ENCODE measurements at places on chromosomes 3 and 15.

DNA sequence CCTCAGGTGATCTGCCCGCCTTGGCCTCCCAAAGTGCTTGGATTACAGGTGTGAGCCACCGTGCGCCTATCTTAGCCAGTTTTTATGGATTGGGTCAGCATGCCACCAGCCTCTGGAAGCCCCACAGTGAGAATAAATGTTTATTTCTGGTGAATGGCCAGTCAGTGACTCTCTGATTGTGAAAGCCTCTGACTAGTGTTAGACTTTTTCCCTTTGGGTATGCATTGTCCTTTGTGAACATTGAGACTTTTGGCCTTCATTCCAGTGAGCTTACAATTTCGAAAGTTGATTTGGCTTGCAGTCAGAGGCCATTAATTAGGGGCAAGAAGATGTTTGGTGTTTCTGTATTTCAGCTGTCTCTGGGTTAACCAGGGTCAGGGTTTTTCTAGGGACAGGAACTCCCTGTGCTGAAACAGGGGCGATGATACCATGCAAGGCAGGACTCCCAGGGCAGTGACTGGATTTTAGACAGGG is 274.5 kb upstream of the C2CD4B start:
- DNase-seq = no peak

DNA sequence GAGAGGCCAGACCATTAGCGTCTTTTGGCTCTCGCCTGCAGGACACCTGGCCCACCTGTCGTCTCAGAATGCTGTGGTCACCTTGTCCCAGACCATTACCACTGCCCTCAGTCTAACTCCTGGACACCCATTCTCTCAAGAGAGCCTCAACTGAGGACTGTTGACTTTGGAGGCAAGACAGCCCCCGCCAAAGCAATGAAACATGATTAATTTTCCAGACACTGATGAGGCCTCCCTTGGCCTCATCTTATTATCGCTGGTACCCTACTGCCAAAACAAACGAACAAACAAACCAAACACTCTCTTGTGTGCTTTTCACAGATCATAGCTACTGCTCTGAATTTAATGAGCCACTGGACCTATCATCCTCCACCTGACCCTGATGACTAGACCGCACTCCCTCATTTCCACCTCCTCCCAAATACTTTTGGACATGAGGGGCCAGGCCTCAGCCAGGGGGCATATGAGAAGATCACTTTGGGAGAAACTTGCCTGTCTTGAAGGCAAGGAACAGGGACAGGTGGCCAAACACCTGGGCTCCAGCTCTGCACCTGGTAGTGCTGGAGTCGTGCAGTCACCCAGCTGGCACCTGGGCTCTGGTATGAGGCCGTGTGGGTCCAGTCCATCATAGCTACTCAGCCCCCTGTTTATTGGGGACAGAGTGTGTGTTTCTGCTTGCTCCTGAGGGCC is 27.6 kb downstream of the ALS2CL start:
- DNase-seq = no peak

- DNase-seq = no peak
Measured at GRCh38 chr3:112966633-112967032, 8.3 kb downstream of the CD200R1 start.

- no peak for DNase-seq
Measured at GRCh38 chr3:195007766-195008165, 263.2 kb downstream of the XXYLT1 start.

DNA sequence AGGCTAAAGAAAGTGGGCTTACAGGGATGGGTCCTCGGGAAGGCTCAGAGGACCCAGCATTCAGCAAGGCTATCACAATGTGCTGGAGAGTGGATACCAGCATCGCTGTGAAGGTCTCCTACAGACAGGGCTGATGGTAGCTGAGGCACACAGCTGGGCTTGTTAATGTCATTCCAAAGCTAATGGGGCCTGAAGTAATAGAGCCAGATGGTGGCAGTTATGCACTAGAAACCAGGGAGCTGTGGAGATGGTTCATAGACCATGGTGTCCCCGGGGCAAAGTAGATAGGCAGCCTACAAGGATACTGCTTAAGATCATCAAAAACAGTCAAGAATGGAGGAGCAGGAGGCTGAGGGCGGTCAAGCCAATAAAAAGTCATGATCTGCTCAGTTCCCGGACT is 24.8 kb upstream of the BOC start:
- DNase-seq = no peak

GRCh38 chr3:20849975-20850374 is 664.0 kb upstream of the SGO1 start:
- no peak for DNase-seq

DNA sequence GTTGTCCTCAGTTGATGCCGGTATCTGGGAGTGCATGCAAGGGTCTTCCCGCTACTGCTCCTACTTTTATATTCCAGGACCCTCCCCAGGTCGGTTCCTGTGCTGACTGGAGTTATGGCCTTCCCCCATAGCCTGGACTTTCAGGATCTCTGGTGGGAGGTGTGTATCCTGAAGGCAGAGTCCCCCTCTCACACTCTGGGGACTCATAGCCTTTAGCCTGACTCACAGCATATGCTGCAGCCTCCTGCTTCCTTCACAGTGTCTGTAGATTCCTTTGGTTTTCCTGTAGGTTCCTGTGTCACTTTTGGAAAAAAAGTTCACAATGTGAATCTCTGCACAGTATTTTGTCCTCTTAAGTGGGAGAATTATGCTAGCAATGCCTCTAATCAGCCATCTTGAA is 180.6 kb upstream of the RBMS3 start:
- DNase-seq = no peak

DNA sequence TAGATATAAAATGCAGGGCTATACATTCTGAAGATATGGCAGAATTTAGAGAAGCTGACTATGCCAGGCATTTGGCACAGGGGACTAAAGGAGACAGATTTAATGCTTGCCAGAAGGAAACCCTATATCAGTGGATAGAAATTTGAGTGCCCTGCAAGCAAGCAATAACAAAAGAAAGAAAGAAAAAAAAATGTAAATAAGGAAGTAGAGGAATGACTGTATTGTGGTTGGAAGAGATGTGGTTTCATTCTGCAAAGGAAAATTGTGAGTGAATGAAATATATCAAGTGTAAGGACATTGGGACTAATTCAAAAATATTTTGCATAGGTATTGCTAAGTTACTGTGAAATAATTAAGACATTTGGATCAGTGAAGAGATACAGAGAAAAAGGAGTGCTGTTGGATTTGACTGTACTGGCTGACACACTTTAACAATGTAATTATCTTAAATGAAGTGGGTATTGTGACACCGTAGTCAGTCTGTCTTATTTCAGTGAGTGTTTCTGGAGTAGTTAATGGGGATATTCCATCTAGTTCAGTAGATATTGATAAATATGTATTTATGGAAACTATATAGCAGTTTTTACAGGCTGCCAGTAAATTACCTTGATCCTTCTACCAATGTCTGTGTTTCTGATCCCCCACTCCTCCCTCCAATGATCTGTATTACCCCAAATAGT is 418.2 kb downstream of the CNTN4 start:
- no peak for DNase-seq

GRCh38 chr3:107959550-107960154 is 131.2 kb downstream of the CD47 start:
- no peak for DNase-seq

Data from stimulated activated CD8-positive, alpha-beta memory T cell treated with anti-CD3 and anti-CD28 coated beads, Interleukin-4, amount 100 ng/mL, for 1 hour (primary cell).